IMR-90 (cell line): ENCODE measurements at places on chromosomes 12 and 14. TPM values are rescaled to one million over a fixed set of nuclear protein-coding genes. Genes with fewer than 3 reads are reported as not detected.

Gene RASAL1
- total RNA-seq: not detected in 2 replicates

Gene RTL1
- not detected in 2 replicates for total RNA-seq

Gene AMHR2
- not detected in 2 replicates for total RNA-seq

Gene PMCH
- total RNA-seq: not detected in 2 replicates

Gene LIN52
- total RNA-seq: 8.3 and 11.5 TPM in 2 replicates

Gene KCNC2
- total RNA-seq: not detected in 2 replicates

DNA sequence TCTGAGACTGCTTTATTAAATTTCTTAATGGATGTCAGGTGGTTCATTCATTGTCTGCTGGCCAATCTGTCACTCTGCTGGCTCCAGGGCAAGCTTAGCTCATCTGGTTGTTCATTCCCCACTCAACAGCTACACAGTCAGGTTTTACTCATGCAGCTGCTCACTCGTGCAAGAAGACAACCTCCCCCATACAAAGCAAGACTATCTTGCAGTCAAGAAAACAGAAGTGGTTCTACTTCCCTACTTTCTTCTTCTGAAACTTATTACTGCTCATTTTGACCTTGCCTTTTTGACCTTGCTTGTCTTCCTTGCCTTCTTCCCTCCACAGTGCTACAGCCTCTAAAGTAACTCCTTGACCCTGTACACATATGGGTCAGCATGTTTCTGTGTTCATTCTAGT lies 277.9 kb downstream of the SSPN start:
- peak; percentile 51 for DNase-seq
- no peaks in the 10 kb centered on the region for H3K4me1 ChIP-seq
- no peak overlapping the region for H3K27ac ChIP-seq
- H3K4me3 ChIP-seq: no peak overlapping the region
- H3K27me3 ChIP-seq: no peaks in the 10 kb centered on the region
- no peaks in the 10 kb centered on the region for H3K36me3 ChIP-seq

DNA sequence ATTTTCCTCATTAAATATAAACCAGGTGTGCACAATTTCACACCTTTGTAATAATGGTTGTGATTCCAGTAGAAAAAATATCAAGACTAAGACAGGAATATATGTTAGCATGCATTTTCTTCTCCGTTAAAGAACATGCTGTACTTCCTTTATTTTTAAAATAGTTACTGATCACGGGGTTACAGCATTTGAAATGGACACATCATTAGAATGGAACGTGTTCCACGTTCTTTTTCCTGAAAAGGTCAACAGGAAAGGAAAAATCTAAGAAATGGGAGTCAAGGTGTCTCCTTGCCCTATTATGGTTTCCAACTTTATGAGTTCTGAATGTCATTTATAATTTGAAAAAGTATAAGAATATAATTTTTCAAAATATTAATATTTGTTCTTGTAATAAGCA lies 1325.7 kb downstream of the SLC16A7 start:
- H3K27me3 ChIP-seq: no peaks in the 10 kb centered on the region
- no peaks in the 10 kb centered on the region for H3K36me3 ChIP-seq
- H3K4me3 ChIP-seq: no peak overlapping the region
- H3K27ac ChIP-seq: no peak overlapping the region

GRCh38 chr14:105476831-105477659 lies 2.4 kb downstream of the CRIP2 start:
- no peaks in the 10 kb centered on the region for H3K27me3 ChIP-seq
- no peaks in the 10 kb centered on the region for H3K36me3 ChIP-seq
- H3K4me3 ChIP-seq: no peak overlapping the region
- DNase-seq: no peak
- H3K27ac ChIP-seq: no peak overlapping the region

GRCh38 chr14:61125867-61126572 lies 145.0 kb downstream of the SLC38A6 start:
- H3K27me3 ChIP-seq: no peaks in the 10 kb centered on the region
- no peaks in the 10 kb centered on the region for H3K36me3 ChIP-seq
- H3K4me3 ChIP-seq: no peak overlapping the region
- peak overlapping the region; percentile 88 for H3K27ac ChIP-seq
- peaks cover 35% of the 10 kb centered on the region for H3K4me1 ChIP-seq

GRCh38 chr12:6960593-6961277 lies 9.6 kb downstream of the PTPN6 start:
- peaks cover 5% of the 10 kb centered on the region; the same call in 1 of the 2 replicates for H3K4me1 ChIP-seq
- peak; percentile 38 for DNase-seq
- no peak overlapping the region for H3K4me3 ChIP-seq
- peaks cover 11% of the 10 kb centered on the region for H3K36me3 ChIP-seq
- H3K27me3 ChIP-seq: no peaks in the 10 kb centered on the region

GRCh38 chr12:7705846-7706245 lies 5.4 kb upstream of the DPPA3 start:
- no peaks in the 10 kb centered on the region for H3K4me1 ChIP-seq
- H3K27ac ChIP-seq: no peak overlapping the region
- DNase-seq: no peak
- H3K36me3 ChIP-seq: no peaks in the 10 kb centered on the region
- H3K4me3 ChIP-seq: no peak overlapping the region
